ENCODE measurements at places on chromosomes 1 and 21. TPM values are rescaled to one million over a fixed set of nuclear protein-coding genes. Genes with fewer than 3 reads are reported as not detected.

DNA sequence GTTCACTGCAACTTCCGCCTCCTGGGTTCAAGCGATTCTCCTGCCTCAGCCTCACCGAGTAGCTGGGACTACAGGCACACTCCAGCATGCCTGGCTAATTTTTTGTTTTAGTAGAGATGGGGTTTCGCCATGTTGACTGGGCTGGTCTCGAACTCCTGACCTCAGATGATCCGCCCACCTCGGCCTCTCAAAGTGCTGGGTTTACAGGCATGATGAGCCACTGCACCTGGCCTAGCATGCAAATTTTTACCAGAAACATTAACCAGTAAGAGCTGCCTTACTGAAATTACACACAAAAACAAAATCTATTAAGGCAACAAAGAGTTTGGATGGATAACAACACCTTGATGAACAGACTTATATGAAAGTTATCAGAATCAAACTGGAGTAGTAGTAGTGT, 12.1 kb downstream of the ZZZ3 start:
- no peak for DNase-seq

DNA sequence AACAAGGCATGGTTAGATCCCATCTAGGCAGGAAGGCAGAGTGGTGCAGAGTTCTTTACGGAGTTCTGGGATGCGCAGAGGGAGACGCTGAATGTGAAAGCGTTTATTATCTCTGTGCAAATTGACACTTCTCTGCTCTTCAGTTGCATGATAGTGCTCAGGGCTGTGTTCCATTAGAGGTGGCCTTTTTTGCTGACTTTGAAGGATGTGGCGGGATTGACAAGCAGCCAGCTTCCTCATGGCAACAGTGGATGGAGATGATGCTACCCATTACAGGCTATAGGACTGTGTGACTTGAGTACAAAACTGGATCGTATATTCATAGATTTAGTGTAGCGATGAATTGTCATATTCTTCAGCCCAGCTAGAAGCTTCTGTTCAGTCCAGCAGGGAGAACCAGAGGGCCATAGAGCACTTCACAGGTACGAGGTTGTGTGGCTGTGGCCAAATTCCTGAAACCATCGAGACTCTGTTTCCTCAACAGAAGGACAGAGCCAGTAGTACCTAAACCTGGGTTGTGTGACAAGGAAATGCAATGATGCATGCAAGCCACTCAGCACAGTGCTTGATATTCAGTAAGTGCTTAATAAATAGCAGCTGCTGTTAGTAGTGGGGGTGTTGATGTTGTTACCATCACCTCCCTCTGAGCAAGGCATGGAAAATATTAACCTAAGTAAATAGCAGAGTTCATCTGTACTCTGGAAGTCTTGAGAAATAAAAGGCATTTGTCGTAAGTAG, 430.0 kb upstream of the KAZN start:
- no peak for DNase-seq

DNA sequence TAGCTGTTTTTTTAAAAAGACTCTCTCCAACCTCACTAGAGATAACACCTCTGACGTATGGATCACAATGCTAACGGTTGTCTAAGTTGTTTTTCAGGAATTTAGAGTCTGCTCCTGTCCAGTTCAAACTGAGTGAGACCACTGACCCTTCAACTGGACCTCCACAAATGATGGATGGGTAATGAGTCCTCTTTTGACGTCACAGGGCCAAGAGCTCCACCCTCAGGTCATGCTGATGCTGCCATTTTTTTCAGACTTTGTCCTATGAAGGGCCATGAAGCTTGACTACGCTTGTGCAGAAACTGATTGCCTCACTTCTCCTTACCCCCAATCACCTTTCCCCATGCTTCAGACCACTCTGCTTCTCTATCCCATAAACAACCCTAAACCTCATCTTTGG, 16.6 kb downstream of the GRIK3 start:
- DNase-seq: no peak

- no peak for DNase-seq
Observed at GRCh38 chr1:47555306-47555705, 117.5 kb downstream of the FOXD2 start.

- DNase-seq: no peak
Observed at GRCh38 chr1:11970441-11971185, 9.6 kb upstream of the MFN2 start.

GRCh38 chr1:189117072-189117770, 1360.4 kb downstream of the BRINP3 start:
- DNase-seq: no peak

- DNase-seq: no peak
Observed at GRCh38 chr1:17061892-17062291, 8.1 kb upstream of the SDHB start.

DNA sequence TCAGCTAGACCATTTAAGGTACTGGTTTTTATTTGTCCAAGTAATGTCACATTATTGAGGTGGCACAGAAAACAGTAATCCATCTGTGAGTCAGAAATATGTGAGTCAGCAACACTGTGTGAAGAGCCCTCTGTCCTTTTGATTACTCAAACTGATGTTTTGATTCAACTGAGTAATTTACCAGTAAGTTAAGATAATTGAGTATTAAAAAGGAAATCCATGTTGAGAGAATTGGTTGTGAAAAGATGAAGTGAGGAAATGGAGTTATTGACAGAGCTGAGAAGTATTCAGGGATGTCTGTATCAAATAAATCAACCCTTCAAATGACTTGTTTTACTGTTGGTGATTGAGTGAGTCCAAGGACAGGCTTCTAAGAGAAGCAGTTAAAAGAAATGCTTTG, 302.7 kb upstream of the SGIP1 start:
- DNase-seq: no peak

DNA sequence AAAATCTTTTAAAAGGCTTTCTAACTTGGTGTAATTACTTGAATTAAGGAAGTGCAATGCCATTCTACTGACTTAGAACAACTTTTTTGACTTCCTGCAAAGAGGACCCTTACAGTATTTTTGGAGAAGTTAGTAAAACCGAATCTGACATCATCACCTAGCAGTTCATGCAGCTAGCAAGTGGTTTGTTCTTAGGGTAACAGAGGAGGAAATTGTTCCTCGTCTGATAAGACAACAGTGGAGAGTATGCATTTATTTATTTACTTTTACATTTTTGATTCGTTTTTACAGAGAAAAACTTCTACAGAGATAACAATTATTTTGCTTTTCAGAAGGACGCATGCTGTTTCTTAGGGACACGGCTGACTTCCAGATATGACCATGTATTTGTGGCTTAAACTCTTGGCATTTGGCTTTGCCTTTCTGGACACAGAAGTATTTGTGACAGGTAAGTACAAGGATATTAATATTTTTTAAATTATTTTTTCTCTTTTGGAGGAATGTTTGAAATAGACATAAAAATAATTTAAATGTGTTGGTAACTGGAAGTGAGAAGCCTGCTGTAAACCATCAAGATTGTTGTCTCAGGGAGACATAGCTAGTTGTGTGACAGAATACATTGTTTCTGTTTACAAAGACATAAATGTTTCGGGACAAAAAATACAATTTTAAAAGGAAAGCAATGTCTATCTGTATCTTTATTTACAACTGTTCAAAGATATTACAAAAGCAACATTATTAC, at the start of gene PTPRC:
Gene PTPRC, plus strand, starts transcription at position 147 of the 742 bp plus-strand sequence. Its CDS starts 229 bp downstream, at position 376.
- DNase-seq: no peak

DNA sequence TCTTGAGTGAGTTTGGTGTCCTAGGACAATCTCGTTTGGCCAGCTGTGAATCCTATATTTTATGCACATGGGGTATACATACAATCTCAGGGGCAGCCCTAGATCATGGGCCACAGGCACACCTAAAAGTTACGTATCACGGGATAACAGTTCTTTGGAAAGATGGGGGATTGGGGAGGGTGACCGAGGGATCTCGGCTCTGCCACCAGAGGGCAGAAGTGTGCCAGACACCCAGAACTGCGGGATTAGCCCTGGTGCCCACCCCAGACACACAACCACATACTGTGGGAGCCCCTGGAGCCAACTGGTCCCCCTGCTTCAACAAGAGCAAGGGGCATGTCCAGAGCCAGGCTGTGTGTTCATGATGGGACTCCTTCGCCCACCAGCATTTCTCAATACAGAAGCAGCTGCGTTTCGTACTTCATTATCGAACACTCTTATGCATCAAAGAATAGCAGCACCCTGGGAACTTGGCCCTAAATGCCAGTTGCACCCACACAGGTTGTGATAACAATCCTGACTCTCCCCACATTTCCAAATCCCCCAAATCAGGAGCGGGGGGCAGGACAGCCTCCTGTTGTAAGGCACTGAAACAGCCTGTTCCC, 37.4 kb downstream of the TMCO4 start:
- peak; percentile 19 for DNase-seq

DNA sequence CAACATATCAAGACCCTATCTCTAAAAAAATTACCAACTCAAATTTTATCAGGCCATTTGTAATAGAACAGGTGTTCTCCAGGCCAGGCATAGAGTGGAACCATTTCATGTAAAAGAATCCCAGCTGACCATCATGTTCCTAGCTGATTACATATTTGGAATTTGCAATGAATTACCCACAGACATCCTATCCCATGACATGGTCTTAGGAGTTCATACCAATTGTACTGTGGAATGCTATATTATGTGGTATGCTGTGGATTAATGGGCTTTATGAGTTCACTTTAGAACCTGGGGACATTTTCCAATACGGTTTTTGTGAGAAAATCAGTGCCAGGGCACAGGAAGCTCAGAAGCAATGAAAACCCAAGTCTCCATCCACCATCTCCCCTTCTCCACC, 110.3 kb downstream of the ZNF281 start:
- DNase-seq: no peak

DNA sequence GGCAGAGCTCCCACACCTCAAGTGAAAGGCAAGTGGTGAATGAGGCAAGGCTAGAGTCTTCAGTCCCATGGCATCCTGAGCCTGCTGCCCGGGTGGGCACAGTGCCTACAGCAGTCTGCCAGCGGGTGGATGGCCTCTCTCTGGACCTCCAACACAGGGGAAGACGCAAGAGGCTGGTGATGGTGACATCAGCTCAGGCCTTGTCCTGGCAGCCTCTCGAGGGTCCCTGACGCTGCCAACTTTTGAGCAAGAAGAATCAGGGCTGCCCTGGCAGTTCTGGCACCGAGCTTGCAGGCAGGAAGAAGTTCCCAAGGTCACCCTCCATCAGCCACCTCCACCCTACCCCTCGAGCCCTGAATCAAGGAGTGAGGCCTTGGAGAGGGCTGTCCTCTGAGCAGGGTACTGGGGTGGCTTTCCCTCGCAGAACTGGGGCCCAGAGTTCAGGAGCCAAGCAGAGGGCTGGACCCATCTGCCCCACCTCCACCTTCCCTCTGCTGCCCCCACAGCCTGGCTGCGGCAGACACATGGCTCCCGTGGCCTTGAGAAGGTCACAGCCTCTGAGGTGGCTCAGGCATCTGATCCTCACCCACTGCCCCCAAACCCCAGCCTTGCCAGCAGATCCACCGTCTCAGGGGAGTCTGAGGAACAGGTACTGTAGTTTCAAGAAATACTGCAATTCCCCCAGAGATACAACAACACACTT, 5.8 kb downstream of the RAP1GAP start:
- DNase-seq: no peak

DNA sequence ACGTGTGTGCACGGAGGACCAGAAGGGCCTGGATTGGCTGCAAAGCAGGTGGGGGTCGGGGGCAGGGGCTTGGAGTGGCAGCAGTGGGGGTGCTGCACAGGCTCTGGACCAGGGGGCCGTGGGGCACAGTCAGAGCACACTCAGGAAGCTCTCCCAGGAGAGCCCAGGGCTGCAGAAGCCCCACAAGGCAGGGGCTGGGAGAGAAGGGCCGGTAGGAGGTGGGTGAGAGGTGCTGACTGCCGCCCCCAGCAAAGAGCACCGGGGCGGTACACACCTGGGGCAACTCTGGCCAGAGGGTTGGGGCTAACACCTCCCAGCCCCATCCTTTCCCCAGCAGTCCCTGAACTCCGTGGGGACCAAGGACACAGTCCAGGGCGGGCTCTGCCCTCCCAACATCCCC, 13.9 kb downstream of the CHD5 start:
- DNase-seq: no peak

DNA sequence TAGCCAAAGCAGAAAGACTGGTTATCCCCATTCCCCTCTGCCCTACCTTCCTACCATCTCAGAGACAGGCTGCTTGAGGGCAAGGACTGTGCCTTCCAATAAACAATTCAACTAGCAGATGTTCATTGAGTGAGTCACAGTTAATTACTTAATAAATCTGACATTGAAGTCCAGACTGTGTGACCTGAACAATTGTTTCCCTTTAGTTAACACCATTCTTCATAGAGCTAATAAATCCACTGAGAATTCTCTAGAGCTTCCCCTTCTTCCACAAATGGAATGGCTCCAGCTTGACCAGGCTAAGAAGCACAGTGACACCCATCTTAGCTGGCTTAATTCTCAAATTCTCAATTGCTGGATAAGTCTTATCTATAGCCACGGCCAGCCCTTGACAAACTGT, 61.9 kb upstream of the GJA5 start:
- no peak for DNase-seq

DNA sequence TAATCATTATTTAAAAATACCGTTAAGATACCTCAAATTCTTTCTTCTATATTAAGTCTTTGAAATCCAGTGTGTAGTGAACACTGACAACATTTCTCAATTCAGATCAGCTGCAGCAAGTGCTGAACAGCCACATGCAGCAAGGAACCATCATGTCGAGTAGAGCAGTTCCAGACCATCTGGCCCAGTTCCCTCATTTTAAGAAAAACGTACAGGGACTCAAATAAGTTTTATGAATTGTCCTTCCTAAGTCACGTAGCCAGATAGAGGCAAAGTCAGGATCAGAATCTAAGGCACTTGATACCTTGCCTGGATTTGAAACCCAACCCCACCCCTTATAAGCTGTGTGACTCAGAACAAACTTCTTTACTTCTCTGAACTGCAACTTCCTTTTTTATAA, 132.4 kb downstream of the PROX1 start:
- DNase-seq: no peak

GRCh38 chr1:228087771-228088251, 5.3 kb downstream of the ARF1 start:
- no peak for DNase-seq

- DNase-seq: no peak
Observed at GRCh38 chr21:42340187-42341050, 10.4 kb downstream of the TFF2 start.

GRCh38 chr1:100313382-100313781, 38.9 kb upstream of the CDC14A start:
- no peak for DNase-seq

- DNase-seq: no peak
Observed at GRCh38 chr1:51139474-51139873, 37.4 kb downstream of the C1orf185 start.

GRCh38 chr1:145720556-145720877, 1.2 kb downstream of the CD160 start:
- no peak for DNase-seq

- DNase-seq: no peak
Observed at GRCh38 chr1:92877792-92878191, 46.0 kb downstream of the RPL5 start.

GRCh38 chr1:18751425-18751824, 108.0 kb downstream of the TAS1R2 start:
- DNase-seq: no peak

The PRDM16 gene
- 0.12 TPM for total RNA-seq

The GOLT1A gene
- total RNA-seq: 0.33 TPM

The TRIM17 gene
- total RNA-seq: 1.9 TPM

The FHAD1 gene
- 0.49 TPM for total RNA-seq

The ADAMTS4 gene
- total RNA-seq: 3.8 TPM

The ERICH3 gene
- total RNA-seq: not detected

The TRIM46 gene
- 4.9 TPM for total RNA-seq

The KRTAP19-3 gene
- total RNA-seq: not detected

The SMIM1 gene
- 1.5 TPM for total RNA-seq

The SLC22A15 gene
- total RNA-seq: 0.47 TPM

The TTLL10 gene
- total RNA-seq: not detected

All from activated naive CD8-positive, alpha-beta T cell treated with anti-CD3 and anti-CD28 coated beads for 36 hours (primary cell).